ENCODE measurements at places on chromosomes 11 and 22.

- no peak for DNase-seq
These were observed 13.8 kb downstream of the SMARCB1 start for GRCh38 chr22:23800297-23801237.

DNA sequence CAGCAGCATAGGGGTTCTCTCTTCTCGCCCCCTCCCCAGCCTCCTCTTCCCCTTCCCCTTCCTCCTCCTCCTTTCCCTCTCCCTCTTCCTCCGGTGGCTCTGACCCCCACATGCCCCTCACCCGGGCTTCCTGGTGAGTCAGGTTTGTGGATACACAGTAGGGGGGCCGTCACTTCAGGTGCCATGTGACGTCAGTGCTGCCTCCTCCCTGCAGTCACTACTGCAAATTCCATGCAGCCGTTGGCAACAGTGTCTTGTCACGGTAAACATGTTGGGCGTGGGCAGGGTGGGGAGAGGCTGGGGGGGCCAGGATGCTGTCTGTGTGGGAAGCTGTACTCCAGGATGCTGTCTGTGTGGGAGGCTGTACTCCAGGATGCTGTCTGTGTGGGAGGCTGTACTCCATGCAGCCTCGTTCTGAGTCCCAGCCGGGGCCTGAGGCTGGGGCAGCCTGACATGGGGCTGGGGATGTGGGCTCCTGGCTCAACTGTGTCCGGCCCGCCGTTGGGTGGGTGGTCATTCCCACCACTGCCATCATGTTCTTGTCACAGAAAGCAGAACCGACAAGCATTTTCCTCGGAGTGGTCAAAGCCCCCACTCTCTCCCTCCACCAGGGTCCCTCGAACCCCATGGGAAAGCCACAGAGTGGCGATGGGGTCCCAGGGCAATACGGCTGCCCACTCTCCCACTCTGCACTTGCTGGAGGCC is 2.4 kb upstream of the MUC2 start:
- peak; percentile 53 for DNase-seq

DNA sequence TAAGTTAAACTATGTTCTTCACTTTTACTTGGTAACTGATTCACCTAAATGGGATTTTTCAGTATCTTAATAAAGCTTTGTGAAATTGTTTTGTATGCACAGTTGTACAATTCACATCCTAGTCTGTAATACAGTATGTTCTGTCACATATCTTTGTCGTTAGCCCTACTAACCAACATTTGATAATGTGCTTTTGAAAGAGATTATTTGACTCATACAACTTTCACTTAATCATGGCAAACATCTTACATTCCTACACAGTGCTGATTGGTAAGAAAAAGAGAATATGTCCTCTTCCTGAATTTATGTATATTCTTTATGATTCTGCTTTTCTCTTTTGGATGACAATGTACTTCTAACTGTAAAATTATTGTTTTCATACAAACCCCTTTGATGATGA is 234.5 kb downstream of the METTL15 start:
- DNase-seq = no peak

DNA sequence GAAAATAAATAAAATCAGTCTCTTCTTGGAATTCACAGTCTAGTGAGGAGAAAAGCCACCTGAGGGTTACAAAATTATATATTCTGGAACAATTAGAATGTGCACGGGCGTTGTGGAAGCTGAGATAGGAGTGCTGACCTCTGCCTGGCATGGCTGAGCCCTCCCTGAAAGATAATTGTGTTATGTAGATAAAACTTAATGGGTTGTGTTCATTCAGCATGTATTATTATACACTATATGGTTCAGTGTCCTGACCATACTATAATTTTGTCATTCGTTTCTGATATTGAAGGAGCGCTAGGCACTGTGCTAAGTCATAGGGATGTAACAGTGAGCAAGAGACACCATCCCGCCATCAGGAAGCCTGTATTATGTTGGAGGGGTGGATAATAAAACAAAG is 3.7 kb downstream of the ACAT1 start:
- DNase-seq = no peak

- DNase-seq = peak; percentile 55
These were observed 9.1 kb downstream of the CTSF start for GRCh38 chr11:66559142-66559865.

- no peak for DNase-seq
These were observed 125.6 kb upstream of the SORL1-AS1 start for GRCh38 chr11:121578251-121578976.

DNA sequence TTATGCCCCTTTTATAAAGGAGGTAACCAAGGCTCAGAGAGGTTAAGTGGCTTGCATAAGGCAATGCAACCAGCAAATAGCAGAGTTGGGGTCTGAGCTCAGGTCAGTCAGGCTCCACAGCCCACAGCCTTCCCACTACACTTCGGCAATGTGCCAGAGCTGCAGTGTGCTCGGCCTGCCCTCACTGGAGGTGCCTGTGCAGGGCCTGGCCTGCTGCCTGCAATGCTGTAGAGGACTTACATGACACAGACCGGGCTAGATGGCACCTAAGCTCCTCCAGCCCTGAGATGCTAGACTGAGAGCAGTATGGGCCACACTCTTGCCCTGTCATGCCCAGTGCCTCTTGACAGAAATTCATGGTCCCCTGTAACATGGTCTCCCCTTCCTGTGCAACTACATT is 49.8 kb downstream of the SERPINH1 start:
- no peak for DNase-seq

DNA sequence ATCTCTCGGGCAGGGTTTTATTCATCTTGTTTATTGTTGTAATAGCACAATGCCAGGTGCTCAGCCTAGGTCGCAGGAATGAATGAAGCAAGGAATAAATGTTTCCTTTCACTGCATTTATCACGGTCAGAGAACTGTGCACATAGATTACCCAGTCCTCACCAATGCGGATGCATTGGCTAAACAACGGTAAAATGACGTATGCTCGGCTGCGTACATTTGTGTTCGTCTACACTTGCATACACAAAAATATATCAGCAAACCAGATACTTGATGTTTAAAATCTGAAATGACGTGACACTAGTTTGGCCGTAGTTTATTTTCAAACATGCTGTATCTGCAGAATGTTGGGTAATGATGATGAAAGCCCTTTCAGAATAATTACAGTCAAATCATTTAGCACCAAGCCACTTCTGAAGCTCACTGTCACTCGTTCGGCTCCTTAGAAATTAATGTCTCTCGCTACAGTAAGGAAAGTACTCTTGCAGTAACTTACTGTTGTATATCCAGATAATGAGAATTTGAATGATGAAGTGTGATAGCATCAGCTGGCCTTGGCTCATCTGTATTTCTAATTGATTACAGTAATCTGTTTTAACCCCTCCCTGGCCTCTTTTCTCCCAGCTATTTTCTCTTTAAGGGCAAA is 268.9 kb downstream of the LRRC4C start:
- peak; percentile 7 for DNase-seq

DNA sequence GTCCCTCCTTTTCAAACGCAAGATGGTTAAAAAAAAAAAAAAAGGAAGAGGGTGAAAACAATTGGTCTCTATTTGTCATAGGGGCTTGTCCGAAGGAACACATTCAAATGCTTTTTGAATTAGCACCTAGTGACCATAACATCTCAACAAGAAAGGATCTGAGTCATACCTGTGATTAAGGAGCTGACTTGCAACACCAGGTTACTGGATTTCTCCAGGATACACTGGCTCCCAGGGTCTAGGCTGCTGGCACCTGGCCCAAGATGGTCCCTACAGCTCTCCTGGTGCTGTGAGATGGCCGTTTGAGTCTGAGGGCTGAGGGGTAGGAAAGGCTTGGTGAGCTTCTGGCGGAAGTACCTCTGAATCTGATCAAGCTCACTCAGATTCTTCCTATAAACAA is 28.4 kb upstream of the UCP3 start:
- DNase-seq = no peak

DNA sequence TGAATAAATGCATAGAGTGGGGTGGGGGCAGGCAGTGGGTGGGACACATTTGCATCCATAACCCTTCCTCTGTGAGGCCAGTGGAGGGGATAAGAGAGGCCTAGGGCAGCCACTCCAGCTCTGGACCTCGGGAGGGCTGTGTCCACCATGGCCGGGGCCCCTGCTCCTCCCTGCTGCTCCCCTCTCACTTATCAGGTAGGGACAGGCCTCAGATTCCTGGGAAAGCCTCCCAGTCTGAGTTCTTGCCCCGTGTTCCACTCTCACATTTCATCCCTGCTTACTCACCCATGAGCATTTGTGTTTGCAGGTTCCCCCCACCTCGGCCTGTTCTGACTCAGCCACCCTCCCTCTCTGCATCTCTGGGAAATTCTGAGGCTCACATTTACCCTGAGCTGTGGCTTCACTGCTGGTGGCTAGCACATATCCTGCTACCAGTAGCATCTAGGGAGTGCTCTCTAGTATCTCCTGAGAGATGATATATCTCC is 128.7 kb upstream of the TOP3B start:
- DNase-seq = no peak

DNA sequence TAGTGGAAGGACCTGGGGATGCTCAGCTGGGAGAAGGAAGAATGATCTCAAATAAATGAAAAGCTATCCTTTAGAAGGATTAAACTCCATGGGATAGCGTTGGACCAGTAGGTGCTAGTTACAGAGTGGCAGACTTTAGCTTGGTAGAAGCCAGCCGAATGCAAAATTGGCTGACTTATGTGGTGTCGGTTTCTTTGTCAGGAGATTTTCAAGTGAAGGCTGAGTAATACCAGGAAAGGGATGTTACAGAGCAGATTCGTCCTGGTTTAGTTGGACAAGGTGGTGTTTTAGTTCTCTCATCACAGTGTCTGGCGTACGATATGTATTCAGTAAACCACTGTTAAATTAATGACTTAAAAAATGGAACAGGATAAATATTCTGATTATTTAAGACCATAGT is 26.0 kb downstream of the FDX1 start:
- no peak for DNase-seq

GRCh38 chr22:17430412-17430811 is 61.2 kb downstream of the CECR2 start:
- DNase-seq = no peak

- no peak for DNase-seq
These were observed 1.4 kb downstream of the PC start for GRCh38 chr11:66956689-66957290.

Data from large intestine (tissue), 12 donors.